ENCODE measurements at places on chromosomes 5 and 9. TPM values are rescaled to one million over a fixed set of nuclear protein-coding genes. Genes with fewer than 3 reads are reported as not detected.

- H3K4me1 ChIP-seq: no peaks in the 10 kb centered on the region
- no peak overlapping the region for H3K27ac ChIP-seq
- no peaks in the 10 kb centered on the region for H3K27me3 ChIP-seq
- no peak for DNase-seq
- no peak overlapping the region for H3K4me3 ChIP-seq
- H3K36me3 ChIP-seq: no peaks in the 10 kb centered on the region
Measured at GRCh38 chr5:158014372-158014771, 155.4 kb upstream of the CLINT1 start.

DNA sequence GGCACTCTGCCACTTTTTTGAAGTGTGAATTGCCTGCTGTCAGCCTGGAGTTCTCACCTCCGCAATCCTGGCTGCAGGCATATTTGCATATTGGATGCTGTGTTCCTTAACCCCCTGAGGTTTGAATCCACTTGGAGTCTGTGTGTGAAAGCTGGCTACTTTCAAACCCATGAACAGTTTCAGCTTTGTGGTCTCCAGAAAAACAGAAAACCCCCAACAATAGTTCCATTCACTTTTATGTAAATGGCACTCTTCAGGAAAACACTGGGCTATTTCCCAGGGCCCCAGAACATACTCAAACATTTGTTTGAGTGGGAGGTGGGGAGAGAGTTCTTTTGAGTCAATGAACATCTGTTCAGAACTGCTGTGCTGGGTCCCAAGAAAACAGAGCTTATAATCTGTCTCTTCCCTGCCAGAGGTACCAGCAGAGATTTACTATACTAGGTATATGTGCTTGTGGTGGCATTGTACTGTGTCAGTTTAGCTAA, 5.0 kb downstream of the NUDT2 start:
- no peak overlapping the region for H3K4me3 ChIP-seq
- peak overlapping the region; percentile 94 for H3K27ac ChIP-seq
- no peaks in the 10 kb centered on the region for H3K27me3 ChIP-seq
- no peak for DNase-seq
- H3K36me3 ChIP-seq: peaks cover 7% of the 10 kb centered on the region

RLN2 gene
- total RNA-seq: not detected

GRCh38 chr9:12988258-12988657, 213.4 kb downstream of the LURAP1L start:
- peaks cover 8% of the 10 kb centered on the region for H3K4me1 ChIP-seq
- no peaks in the 10 kb centered on the region for H3K36me3 ChIP-seq
- H3K4me3 ChIP-seq: no peak overlapping the region

GRCh38 chr5:151863566-151863965, 61.1 kb downstream of the GLRA1 start:
- no peaks in the 10 kb centered on the region for H3K4me1 ChIP-seq
- no peak overlapping the region for H3K4me3 ChIP-seq
- no peaks in the 10 kb centered on the region for H3K27me3 ChIP-seq
- no peaks in the 10 kb centered on the region for H3K36me3 ChIP-seq
- no peak overlapping the region for H3K27ac ChIP-seq
- no peak for DNase-seq

DNA sequence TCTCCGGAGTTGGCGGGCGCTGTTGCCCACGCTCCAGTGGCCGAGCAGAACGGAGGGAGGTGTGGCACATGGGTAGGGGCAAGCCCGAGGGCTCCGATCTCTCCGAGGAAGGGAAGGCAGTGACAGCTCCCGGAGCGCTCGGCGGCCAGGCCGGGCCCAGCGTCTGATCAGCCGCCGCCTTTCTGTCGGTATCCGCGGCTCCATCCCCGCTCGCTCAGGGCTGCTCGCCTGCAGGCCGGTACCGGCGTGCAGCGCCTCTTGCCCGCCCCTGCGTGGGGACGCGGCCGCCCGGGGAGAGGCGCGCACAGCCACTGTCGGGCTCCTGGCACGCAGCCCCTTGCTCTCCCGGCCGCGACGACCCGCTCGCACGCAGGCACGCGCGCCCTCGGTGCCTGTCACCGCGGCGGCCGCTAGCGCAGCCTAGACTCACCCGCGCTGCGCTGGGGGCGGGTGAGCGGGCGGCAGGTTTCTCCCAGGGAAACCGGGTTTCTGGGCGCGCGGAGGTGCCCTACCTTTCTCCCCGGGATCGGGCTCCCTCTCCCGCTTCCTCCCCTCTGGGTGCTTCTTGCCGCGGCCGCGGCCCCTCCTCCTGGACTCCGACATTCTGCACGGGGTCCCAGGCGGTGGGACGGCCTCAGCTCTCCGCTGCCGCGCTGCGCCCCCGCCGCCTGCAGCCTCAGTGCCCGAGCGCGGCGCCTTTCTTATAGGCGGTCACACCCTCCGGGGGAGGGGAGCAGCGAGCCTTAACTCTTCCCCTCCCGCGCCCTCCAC, 108.4 kb downstream of the PSD2 start:
- peak; percentile 61 for DNase-seq
- H3K4me3 ChIP-seq: peak overlapping the region; percentile 33
- no peaks in the 10 kb centered on the region for H3K4me1 ChIP-seq

NUTM2G gene
- total RNA-seq: not detected

DNA sequence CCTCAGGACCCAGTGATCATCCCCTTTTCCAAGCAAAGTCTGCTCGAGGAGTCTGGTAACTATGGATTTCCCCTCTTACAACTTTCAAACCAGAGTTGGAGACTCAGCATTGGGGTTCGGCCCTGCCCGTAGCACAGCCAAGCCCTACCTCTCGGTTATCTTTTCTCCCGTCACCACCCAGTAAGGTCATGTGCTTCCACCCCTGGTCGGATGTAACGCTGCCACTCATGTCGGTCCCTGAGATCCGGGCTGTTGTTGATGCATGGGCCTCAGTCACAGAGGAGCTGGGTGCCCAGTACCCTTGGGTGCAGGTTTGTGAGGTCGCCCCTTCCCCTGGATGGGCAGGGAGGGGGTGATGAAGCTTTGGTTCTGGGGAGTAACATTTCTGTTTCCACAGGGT, 1.2 kb downstream of the GALT start:
- H3K27me3 ChIP-seq: no peaks in the 10 kb centered on the region
- no peak for DNase-seq
- no peaks in the 10 kb centered on the region for H3K4me1 ChIP-seq
- H3K36me3 ChIP-seq: peaks cover 29% of the 10 kb centered on the region
- peak overlapping the region; percentile 83 for H3K27ac ChIP-seq
- peak overlapping the region; percentile 52 for H3K4me3 ChIP-seq

ARID3C gene
- not detected for total RNA-seq

DNA sequence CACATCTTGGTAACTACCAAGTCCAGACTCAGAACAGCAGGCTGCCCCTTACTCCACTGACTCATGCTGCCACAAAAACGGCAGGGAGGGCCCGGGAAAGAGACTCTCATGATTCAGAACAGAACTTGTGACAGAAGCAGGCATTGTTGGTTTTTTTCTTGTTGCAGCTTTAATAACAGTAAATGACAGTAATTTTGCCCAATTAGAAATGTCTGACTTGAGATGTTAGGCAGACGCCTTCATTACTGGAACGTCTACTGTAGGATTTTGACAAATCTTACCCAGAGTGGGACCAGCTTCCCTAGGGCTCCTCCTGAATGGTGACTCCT, 77.9 kb downstream of the SEMA5A start:
- H3K4me1 ChIP-seq: no peaks in the 10 kb centered on the region
- no peak overlapping the region for H3K4me3 ChIP-seq
- no peaks in the 10 kb centered on the region for H3K36me3 ChIP-seq
- no peak overlapping the region for H3K27ac ChIP-seq
- no peak for DNase-seq
- no peaks in the 10 kb centered on the region for H3K27me3 ChIP-seq

DNA sequence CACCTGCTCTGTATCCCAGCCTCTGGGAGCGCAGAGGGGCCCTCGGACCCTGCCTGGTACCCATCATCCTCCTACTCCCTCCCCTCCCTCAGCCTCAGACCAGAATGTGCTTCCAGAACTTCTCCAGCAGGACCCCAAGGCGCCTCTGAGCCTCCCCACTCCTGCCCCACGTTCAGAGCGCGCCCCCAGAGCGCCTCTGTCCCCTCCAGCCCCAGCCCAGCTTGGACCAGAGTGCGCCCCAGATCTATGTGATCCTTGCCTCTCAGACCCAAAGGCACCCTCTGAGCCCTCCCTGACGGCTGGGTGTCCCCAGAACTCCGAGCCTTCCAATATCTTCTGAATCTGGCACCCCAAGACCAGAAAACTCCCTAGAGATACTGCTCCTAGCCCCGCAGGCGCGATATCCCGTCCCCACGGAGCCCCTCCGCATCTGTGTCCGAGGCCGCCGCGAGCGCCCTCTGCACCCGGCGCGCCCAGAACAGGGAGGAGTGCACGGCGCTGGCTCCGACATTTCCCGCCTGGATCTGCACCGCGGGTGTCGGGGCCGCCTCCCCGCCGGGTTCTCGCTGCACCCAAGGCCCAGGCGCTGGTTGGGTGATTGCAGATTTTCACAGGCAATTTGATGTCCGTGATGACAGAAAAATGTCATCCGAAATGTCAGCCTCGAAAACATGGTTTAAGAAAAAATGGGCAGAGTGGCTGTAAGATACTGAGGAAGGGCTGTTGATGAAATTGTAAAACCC, 522 bp downstream of the BHMT start:
- no peak for DNase-seq
- H3K27me3 ChIP-seq: peaks cover 35% of the 10 kb centered on the region
- H3K4me3 ChIP-seq: no peak overlapping the region
- no peak overlapping the region for H3K27ac ChIP-seq
- H3K4me1 ChIP-seq: peaks cover 12% of the 10 kb centered on the region
- no peaks in the 10 kb centered on the region for H3K36me3 ChIP-seq

GRCh38 chr9:84238652-84239051, 101.9 kb downstream of the SLC28A3 start:
- no peak overlapping the region for H3K27ac ChIP-seq
- H3K36me3 ChIP-seq: no peaks in the 10 kb centered on the region
- H3K4me1 ChIP-seq: no peaks in the 10 kb centered on the region
- H3K27me3 ChIP-seq: no peaks in the 10 kb centered on the region

DNA sequence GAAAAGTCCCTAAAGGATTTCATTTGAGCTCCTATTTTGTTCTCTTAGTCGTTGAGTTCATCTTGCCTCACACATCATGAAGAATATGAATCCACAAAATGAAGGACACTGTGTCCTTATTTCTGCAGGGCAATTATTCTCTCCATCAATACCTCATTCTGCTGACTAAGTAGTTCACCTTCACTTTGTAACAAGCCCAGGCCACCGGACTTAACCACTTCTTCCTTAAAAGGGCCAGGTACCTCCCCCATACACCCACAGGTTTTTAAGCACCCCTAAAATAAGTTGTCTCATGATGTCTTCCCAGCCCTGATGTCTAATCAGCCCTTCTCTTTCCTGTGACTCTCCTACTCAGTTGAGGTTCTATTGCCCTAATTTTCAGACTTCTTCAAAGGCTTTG, 67.1 kb upstream of the PLPP6 start:
- H3K27me3 ChIP-seq: no peaks in the 10 kb centered on the region
- no peaks in the 10 kb centered on the region for H3K36me3 ChIP-seq
- no peak overlapping the region for H3K27ac ChIP-seq
- no peak overlapping the region for H3K4me3 ChIP-seq
- H3K4me1 ChIP-seq: peaks cover 32% of the 10 kb centered on the region

FOXD4L6 gene
- not detected for total RNA-seq

DNA sequence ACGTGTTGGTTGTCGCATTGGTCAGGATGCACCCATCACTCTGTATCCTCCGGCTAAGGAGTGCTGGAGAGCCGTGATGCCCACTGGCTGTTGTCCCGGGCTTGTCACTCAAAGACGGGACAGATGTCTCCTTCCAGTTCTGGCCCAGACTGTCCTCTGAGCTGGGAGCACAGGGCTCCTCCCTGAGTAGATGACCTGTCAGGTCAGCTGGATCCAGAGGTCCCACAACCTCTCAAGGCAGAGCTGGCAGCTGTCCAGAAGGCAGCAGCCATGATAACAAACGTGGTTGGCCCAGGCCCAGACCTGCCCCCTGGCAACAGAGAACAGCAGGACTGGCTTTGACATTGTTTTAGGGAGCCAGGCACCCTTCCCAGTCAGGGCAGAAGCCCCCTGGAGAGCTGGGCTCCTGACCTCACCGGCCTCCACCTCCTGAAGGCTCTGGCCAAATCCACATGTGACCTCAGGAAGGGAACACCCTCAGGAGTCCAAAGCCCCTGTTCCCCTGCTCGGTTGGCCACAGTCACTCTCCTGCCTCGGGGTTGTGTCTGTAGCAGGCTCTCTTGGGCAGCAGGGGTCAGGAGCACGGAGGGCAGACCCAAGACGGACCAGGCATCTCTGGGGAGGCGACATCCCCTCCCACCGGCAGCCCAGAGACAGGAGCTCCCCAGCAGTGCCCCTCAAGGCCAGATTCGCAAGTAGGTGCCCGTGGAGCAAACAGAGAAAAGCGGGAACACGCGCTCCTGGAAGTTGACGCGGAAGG, 10.3 kb downstream of the TRIM7 start:
- no peak for DNase-seq
- H3K4me1 ChIP-seq: peaks cover 25% of the 10 kb centered on the region
- H3K27ac ChIP-seq: no peak overlapping the region
- no peak overlapping the region for H3K4me3 ChIP-seq
- H3K36me3 ChIP-seq: no peaks in the 10 kb centered on the region
- no peaks in the 10 kb centered on the region for H3K27me3 ChIP-seq

- H3K27me3 ChIP-seq: peaks cover 13% of the 10 kb centered on the region
- no peaks in the 10 kb centered on the region for H3K36me3 ChIP-seq
- H3K27ac ChIP-seq: no peak overlapping the region
- H3K4me1 ChIP-seq: no peaks in the 10 kb centered on the region
Measured at GRCh38 chr9:134497283-134497860, 144.2 kb upstream of the COL5A1 start.

DNA sequence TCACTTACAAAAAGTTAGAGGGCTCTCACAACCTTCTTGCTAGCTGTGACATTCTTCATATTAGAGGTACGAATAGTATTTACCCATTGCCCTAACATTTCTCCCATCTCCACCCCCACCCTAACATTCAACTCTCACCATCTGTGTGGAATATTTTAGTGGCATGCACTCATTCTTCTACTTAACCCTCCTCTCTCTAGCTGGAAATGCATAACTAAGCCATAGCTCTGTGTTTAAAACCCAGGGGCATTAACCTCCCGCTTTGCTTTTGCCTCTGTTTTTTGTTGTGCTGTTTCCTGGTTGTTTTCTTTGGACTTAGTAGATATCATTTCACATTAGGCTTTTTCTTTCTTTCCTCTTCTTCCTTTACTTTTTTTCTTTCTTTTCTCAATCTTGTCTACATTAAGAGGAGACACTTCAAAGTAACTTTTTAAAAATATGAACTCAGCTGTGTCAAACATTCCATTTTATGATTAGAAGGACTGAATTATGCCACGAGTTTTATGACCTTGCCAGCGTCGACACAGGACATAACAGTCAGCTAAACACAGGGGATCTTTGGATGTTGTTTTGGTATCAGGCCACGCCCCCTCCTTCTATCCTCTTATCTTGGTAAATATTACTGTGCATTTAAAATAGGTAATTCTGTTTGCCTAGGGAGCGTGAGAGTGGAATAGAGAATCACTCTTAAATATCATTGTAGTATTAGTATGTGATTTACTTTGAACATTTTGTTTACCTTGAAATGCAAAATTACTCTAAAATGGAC, 236.0 kb downstream of the CD180 start:
- DNase-seq: no peak
- no peak overlapping the region for H3K27ac ChIP-seq
- peaks cover 21% of the 10 kb centered on the region for H3K4me1 ChIP-seq
- peak overlapping the region; percentile 46 for H3K4me3 ChIP-seq

GRCh38 chr9:530681-531080, 310.8 kb upstream of the DMRT1 start:
- no peak for DNase-seq
- H3K27ac ChIP-seq: peak overlapping the region; percentile 54
- H3K4me3 ChIP-seq: no peak overlapping the region
- no peaks in the 10 kb centered on the region for H3K36me3 ChIP-seq
- no peaks in the 10 kb centered on the region for H3K27me3 ChIP-seq
- H3K4me1 ChIP-seq: no peaks in the 10 kb centered on the region
